Fibroblast of pulmonary artery (primary cell): ENCODE measurements at places on chromosomes 1 and 21.
A peak's percentile ranks its signal among the peaks of the same experiment; 100 is the strongest.

DNA sequence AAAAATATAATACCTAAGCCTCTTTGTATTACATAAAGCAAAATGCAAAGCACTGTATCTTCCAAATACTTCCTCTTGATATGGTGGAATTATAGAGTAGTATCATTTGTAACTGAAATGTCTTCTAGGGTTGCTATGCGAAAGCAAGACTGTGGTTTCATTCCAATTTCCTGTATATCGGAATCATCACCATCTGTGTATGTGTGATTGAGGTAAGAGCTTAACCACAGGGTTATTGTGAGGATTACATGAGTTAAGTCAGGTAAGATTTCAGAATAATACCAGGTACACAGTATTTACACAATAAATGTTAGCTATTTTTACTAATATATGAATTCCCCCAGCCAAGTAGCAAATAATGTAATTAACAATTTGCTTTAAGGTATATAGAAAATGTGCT lies 24.7 kb downstream of the CD53 start:
- no peak for DNase-seq

GRCh38 chr1:179230721-179231120 lies 1.2 kb upstream of the ABL2 start:
- no peak for DNase-seq

GRCh38 chr1:236009191-236009590 lies 55.7 kb downstream of the NID1 start:
- DNase-seq: no peak

DNA sequence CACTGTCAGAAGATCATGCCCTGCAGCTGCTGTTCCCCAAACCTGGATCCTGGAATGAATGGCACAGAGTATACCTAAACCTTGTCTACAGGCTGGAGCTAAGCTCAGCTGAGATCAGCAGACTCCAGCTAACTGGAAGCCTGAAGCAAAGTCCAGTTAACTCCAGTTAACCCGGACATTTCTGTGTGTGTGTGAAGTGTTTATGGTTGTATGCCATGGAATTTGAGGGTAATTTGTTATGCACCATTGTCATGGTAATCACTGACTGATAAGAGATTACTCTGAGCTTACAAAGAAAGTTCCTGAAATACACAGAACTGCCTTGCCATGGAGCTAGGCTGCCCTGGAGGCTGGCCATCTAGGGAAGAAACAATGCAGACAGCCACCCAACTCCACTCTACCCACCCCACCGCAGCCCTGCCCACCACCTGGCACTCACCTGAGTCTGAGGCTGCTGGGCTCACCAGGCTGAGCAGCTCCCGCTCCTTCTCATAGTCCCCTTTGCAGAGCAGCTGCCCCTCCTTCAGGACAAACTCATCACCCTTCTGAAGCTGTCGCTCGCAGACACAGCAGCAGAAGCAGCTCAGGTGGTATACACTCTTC lies 107.4 kb downstream of the LMX1A start:
- no peak for DNase-seq

GRCh38 chr21:31948676-31949075 lies 75.9 kb downstream of the HUNK start:
- DNase-seq: no peak

DNA sequence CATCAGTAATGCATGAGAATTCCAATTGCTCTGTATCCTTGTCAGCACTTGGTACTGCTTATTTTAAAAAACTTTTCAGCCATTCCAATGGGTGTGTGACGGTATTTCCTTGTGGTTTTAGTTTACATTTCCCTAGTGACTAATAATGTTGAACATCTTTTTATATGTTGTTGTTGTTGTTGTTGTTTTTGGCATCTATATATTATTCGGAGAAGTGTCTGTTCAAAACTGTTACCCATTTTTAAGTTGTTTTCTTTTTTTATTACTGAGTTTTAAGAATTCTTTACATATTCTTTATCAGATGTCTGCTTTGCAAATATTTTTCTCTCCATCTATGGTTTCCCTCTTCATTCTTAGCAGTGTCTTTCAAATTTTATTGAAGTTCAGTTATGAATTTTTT lies 231.1 kb upstream of the POU3F1 start:
- no peak for DNase-seq

GRCh38 chr1:247471445-247472016 lies 13.6 kb upstream of the OR2B11 start:
- no peak for DNase-seq

DNA sequence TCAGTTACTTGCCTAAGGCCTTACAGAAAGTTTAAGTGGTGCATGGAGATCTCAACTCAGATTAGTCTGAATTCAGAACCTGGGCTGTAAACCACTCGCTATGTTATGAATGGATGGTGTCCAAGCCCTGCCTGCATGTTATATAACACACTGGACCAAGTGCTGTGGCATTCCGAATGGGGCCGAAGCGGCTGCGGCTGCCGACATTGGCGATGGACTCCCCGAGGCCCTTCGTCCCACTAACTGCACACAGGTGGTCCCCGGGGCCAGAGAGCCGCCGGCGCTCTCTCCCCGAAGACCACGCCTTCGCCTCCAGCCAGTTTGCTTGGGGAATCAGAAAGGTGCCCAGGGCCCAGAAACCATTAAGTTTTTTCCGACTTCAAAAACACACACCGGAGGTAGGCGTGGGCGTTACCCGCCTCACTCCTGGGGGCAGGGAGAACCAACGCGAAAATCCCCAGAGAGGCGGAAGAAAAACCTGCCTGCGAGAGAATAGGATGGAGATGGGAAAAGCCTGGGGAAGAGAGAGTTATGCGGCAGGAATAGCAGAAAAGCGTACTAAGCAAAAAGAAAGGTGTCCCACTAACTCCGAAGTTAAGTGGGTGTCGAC lies 579 bp upstream of the TENT5C start:
- DNase-seq: no peak

DNA sequence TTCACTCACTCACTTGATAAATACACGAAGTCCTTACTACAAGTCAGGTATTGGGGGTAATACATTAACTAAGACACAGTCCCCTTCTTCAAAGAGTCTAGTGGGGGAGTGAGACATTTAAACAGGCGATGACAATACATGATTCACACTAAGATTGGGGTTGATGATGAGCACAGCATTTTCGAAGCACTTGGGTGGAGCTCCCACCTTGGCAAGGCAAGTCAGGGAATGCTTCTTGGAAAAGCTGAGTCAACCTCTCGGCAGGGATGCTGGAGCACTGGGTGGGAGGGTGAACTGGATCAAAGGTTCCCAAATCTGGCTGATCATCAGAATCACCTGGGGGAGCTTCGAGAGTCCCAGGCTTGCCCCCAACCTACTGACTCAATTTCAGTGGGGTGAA lies 57.9 kb upstream of the ENAH start:
- DNase-seq: peak; percentile 29

GRCh38 chr21:43578677-43579303 lies 80.5 kb downstream of the HSF2BP start:
- DNase-seq: peak; percentile 91

DNA sequence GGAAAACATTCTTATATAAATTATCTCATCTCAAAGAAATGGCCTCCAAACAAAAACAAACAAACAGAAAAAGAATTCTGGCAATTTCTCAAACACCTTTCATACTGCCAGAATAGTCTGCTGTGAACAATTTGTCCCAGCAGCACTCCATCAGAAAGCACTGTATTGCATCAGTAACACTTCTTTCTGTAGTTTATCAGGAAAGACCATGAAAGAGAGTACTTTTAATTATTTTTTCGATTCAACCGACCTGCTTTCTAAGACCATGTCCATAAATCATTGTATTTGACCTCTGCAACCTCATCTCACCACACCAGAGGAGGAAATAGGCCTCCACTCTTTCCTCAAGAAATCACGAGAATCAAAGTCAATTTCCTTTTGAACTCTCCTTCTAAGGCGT lies 1579.9 kb downstream of the MRPL39 start:
- no peak for DNase-seq

DNA sequence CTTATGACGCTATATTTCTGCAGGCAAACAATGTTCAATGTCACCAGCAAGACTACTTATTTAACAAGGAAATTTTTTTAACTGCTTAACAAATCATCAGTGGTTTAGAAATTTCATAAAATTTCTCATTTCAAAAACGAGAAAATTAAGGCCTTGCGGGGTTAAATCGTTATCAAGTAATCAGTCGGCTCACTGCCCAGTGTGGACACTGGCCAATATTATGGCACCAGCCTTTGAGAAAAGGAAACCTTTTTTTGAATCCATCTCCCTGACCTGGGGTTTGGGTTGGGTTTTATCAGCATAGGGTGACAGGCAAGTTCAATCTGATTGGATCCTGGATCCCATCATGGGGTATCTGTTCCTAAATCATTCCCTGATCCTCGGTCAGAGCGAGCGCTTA lies 461.2 kb downstream of the SETD4 start:
- no peak for DNase-seq

DNA sequence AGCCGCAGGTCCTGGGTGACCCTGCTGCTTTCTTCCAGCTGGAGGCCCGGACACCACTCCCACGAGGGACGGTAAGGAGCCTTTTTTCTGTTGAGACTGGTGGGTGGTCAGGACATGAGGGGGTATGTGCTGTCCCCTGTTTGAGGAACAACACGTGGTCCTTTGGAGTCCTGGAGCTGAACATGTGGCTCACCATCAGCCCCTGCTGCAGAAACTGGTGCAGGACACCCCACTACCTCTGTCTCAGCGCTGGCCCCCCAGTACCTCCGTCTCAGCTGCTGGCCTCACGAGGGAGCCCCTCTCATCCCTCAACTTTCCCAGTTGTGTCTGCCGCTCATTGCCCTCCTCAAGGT lies 34.7 kb downstream of the SLC19A1 start:
- DNase-seq: no peak

GRCh38 chr1:219347921-219348391 lies 174.3 kb downstream of the LYPLAL1 start:
- no peak for DNase-seq

DNA sequence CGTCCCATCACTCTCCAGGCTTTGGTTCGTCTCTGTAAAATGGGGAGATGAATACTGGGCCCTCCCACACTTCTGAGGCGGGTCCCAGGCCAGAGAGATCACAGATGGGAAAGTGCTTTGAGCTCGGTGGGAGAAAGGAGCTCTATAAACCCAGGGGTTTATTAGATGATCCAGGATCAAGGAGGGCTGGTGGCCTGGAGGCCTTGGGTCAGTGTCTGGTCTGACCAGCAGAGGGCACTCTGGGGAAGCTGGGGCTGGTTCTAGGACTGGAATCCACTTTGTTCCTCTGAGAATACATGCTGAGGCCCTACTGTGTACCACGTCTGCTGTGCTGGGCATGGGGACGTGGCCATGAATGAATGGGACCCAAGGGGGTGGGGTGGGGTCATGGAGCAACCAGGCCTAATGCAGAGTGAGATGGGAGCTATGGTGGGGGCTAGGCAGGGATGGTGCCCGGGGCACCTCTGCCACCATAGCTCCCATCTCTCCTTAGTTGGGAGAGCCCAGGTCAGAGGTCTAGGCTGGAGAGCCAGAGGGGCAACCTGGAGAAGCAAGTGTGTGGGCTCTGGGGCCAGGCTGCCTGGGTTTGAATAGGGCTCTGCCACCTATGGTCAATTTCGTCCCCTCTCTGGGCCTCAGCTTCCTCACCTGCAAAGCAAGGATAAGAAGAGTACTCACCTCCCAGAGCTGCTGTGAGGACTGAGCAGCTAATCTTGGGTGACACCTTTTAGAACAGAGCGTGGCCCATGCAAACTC lies 9.0 kb upstream of the FAM131C start:
- DNase-seq: peak; percentile 72

DNA sequence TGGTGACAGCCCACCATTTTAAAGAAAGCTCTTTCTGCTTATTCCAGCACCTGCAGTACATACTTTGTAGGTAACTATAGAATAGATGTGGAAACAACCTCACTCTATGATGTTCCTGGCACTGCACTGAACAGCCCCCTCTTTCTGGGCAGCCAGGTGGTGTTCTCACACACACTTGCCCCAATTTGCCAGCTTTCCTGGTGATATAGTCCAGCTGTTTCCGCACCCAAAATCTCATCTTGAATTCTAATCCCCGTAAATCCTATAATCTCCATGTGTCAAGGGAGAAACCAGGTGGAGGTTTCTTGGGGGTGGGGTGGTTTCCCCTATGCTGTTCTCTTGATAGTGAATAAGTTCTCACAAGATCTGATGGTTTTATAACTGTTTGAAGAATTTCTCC lies 102.2 kb downstream of the FCRL5 start:
- no peak for DNase-seq

GRCh38 chr1:197199923-197200271 lies 53.4 kb upstream of the ASPM start:
- no peak for DNase-seq

DNA sequence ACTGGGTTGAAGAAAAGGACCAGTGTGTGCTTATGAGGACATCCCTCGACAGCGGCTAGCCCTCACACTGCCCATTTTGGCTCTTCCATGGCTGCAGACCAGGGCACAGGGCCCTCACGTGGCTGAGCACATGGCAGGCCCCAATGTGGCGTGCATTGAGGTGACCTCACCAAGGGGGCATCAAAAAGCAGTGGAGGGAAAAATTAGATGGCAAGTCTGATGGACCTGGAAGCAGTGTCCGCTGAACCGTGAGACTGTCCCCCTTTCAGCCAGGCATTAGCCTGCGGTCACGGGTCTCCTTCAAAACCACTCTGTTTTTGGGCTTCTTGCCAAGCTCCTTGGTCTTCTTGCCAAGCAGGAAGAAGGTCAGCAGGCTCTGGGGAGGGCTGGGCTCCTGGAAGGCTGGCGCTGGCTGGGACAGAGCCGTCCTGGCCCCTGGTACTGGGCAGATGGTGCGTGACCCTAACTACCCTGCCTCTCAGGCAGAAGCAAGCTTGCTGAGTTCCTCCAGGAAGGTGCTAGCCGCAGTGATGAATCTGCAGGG lies 30.8 kb downstream of the TRIM67 start:
- peak; percentile 35 for DNase-seq

DNA sequence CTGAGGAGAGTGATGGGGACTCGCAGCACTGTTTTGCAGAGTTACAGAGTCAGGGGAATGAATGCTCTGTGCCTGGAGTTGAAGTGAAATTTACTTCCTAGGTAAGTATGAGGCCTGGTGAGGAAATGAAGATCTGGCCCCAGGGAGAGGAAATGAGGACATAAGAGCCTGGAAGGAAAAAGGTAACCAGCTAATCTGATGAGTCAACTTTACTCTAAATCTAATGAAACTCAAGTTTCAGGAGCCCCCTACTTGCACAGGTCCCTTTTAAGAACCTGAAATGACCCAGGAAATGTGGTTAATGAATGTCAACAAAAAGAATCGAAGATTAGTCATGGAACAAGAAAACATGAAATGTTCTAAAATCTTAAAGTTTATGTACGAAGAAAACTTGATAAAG lies 599.0 kb downstream of the AGBL4 start:
- no peak for DNase-seq

DNA sequence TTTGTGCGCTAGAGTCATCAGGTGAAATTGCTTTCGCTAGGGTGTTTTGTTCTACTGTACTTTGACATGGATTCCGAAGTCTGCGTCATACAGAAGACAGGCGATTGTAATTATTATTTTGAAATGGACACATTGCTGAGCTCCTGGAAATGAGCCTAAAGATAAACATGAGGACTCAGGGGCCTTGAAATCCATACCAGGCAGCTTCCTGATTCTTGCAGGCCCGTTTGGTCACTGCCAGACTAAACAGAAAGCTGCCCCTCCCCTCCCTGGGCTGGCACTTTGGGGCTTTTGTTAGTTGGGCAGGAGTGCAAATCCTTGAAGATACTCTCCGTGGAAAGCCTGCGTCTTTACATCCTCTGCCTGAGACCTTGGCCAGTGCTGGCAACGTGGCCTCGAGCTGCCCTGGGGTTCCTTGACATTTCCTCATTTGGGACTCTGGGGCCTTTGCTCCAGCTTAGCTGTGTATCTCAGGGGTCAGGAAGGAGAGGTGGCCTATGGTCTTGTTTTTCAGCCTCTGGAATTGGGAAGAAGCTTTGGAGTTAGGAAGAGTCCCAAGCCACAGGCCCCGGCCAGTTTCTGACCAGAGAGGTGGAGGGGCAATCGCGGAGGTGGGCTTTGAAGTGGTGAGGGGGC lies 26.9 kb upstream of the KCNE2 start:
- peak; percentile 52 for DNase-seq

- DNase-seq: peak; percentile 44
These were observed 15.9 kb downstream of the NUF2 start for GRCh38 chr1:163337631-163338030.
